HAP-1 (cell line): ENCODE measurements at places on chromosomes 11 and 22.
A peak's percentile ranks its signal among the peaks of the same experiment; 100 is the strongest.

GRCh38 chr11:75560644-75561043, 1.4 kb upstream of the SERPINH1 start:
- DNase-seq, result no peak

GRCh38 chr11:126992804-126993111, 7.8 kb downstream of the KIRREL3 start:
- DNase-seq, result no peak

DNA sequence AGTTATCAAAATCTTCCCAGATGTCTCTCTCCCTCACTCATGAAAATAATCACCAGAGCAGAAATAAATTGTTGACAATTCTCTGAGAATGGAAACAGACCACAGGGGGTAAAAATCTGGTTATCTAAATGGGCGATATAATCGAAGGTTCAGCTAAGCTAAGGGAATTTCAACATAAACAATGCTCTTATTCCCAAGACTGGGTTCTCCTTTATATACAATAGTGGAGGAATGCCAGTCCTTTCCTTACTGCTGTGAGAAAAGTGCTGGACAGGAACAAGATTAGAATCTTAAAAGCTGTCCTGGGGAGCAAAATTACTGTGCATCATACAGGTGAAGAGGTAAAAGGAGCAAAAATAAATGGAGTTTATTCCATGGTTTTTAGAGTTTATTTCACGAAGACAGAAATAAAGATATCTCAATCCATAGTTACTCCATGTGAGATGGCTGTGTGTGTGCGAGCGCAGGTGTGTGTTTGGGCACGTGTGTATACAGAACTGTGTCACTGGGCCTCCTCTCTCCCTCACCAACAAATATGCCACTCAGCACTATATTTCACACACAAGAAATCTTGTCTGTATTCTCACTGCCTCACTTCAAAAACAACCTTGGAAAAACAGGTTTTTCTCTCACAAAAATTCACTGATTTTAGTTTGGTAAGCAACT, 385.6 kb downstream of the DCDC1 start:
- no peak for DNase-seq

GRCh38 chr22:35589071-35589755, 27.9 kb downstream of the MB start:
- no peak for DNase-seq

DNA sequence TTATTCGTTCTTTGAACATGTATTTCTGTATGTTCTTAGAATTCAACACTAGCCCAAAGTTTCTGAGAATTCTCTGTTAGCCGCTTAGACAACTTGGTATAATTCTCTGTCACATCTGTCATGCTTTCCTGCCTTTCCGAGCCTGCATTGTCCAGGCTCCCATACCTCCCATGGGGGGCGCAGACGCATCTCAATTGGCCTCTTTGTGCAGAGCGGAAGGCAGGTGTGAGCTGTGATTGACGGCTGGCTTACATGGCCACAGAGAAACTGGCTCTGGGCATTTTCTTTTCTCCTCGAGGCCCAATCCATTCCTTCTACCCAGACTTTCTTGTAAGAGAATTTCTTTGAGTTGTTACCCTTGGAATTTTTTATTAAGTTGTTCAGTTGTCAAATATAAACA, 132.7 kb upstream of the SESN3 start:
- peak; percentile 45 for DNase-seq

GRCh38 chr11:10236840-10237239, 57.2 kb downstream of the SBF2 start:
- no peak for DNase-seq

GRCh38 chr22:44224166-44224565, 43.4 kb downstream of the PARVG start:
- DNase-seq, result no peak

- no peak for DNase-seq
These were observed 19.7 kb downstream of the MYO7A start for GRCh38 chr11:77147668-77148321.

DNA sequence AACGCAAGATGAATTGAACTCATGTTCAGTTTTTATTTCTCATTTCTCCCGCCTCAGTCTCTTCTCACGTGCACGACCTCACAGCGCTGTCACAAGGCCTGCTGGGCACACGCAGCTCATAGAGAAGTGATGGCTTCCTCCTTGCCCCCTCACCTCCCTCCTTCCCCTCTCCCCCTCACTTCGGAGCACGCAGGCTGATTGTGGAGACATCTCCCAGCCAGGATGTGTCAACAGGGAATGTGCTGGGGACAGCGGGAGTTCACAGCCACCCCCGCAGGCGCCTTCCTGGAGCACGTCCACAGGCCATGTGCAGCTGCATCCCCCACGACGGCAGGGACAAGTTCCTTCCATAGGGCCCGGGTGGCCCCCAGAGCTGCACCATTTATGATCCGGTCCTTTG, 29.1 kb upstream of the KRTAP5-6 start:
- no peak for DNase-seq

DNA sequence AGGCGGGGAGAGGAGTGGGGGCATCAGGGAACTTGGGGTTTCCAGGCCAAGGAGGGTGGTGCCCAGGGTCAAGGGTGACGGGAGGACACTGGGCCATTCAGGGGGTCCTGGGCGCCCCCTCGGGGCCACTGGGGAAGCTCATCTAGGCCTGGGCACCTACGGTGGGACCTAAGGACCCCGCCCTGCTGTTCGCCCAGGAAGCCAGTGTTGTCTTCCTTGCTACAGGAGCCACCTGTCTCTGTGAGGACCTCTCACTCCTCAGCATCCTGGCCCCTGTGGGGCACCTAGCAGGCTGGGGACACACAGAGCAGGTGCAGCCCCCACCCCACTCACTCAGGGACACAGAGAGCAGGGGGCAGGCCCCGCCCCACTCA, 191.6 kb downstream of the IGLL1 start:
- DNase-seq, result no peak

GRCh38 chr11:20160425-20161229, at the start of gene DBX1:
Gene DBX1, minus strand, starts transcription at chr11:20160475. Its CDS starts 151 bp downstream, at chr11:20160324.
- no peak for DNase-seq

GRCh38 chr22:28810821-28811491, 10.6 kb upstream of the XBP1 start:
- DNase-seq, result no peak

DNA sequence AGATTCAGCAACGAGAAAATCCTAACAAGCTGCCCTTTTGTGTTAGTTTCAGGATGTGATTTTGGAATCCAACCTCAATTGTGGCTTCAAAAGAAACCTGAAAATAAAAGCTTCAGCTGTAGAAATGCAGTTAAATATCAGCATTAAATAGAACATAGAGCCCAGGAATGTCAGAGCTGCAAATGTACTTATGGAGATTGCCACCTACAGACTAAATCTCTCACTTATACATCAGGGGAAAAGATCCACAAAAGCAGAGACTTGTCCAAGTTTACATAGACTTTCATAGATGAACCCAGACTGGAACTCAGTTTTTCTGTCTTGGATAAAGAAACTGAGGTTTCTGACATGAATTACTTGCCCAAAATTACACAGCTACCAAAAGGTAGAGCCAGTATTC, 446.6 kb downstream of the DLG2 start:
- DNase-seq, result no peak
